Metanephros (tissue), 2 donors: ENCODE measurements at places on chromosomes 11 and 22. TPM values are rescaled to one million over a fixed set of nuclear protein-coding genes. Genes with fewer than 3 reads are reported as not detected.

Gene OR2AG2
- total RNA-seq: 0.18 TPM

Gene SESN3
- total RNA-seq: 77.1 TPM

Gene MRGPRE
- total RNA-seq: not detected

Gene KRTAP5-2
- total RNA-seq: not detected

Gene HTR3A
- 0.18 TPM for total RNA-seq

Gene CSF2RB
- 7.9 TPM for total RNA-seq

Gene TMEM218
- total RNA-seq: 33.0 TPM

Gene ANKK1
- total RNA-seq: 0.47 TPM

Gene SAA2
- total RNA-seq: not detected

Gene OVCH2
- 5.3 TPM for total RNA-seq

Gene C22orf15
- total RNA-seq: 1.1 TPM

Gene GSTT2B
- total RNA-seq: 1.5 TPM

Gene UBQLNL
- 1.5 TPM for total RNA-seq
